ENCODE measurements at places on chromosomes 7 and 10. TPM values are rescaled to one million over a fixed set of nuclear protein-coding genes. Genes with fewer than 3 reads are reported as not detected.

ABCB4 gene
- total RNA-seq = 0.33 TPM

GRCh38 chr7:98178762-98179490 lies 32.3 kb upstream of the BHLHA15 start:
- H3K4me1 ChIP-seq = no peaks in the 10 kb centered on the region
- H3K4me3 ChIP-seq = no peak overlapping the region
- no peaks in the 10 kb centered on the region for H3K36me3 ChIP-seq
- DNase-seq = no peak
- H3K27me3 ChIP-seq = no peaks in the 10 kb centered on the region

HTR7 gene
- 1.8 TPM for total RNA-seq

AVPI1 gene
- 42.4 TPM for total RNA-seq

GRCh38 chr7:64914557-64914956 lies 11.5 kb downstream of the ZNF273 start:
- DNase-seq = no peak
- no peaks in the 10 kb centered on the region for H3K27me3 ChIP-seq
- H3K27ac ChIP-seq = no peak overlapping the region
- no peaks in the 10 kb centered on the region for H3K4me1 ChIP-seq
- no peak overlapping the region for H3K4me3 ChIP-seq

CLIP2 gene
- total RNA-seq = 20.3 TPM

TMEM120A gene
- 42.9 TPM for total RNA-seq

DNA sequence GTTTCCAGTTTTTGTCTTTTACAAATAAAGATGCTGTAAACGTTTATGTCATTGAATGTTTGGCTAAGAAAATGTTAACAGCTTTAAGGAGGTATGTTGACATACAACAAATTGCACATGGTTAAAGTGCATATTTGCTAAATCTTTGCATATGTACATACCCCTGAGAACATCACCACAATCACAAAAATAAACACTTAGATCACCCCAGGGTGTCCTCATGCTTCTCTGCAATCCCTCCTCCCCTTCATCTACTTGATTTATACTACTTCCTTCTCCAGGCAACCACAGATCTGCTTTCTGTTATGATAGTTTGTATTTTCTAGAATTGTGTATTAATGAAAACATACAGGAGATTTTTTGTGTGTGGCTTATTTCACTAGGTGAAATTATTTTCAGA lies 209.5 kb downstream of the GLRX3 start:
- no peaks in the 10 kb centered on the region for H3K4me1 ChIP-seq
- no peaks in the 10 kb centered on the region for H3K27me3 ChIP-seq
- H3K36me3 ChIP-seq = no peaks in the 10 kb centered on the region
- H3K27ac ChIP-seq = no peak overlapping the region

DNA sequence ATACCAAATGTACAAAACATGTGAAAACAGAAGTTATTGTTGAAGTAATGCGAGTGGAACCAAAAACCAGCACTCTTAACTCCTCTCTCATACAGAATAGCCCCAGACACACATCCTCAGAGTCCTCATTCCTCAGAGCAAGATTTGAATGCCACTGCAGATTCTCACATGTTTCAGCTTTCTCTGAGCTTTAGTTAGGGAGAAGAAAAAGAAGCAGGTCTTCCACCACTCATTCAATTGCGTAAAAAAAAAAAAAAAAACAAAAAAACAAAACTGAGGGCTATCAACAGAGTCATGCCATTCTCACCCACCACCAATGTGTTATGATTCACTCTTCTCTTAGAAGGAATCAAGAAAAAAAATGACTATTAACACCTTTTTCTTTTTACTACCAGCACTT lies 287.7 kb downstream of the IPMK start:
- no peaks in the 10 kb centered on the region for H3K36me3 ChIP-seq
- no peak for DNase-seq
- H3K27ac ChIP-seq = no peak overlapping the region
- no peak overlapping the region for H3K4me3 ChIP-seq
- H3K27me3 ChIP-seq = no peaks in the 10 kb centered on the region
- no peaks in the 10 kb centered on the region for H3K4me1 ChIP-seq

GRCh38 chr7:51325261-51325676 lies 8.7 kb upstream of the COBL start:
- peak overlapping the region; percentile 7 for H3K27ac ChIP-seq
- no peaks in the 10 kb centered on the region for H3K36me3 ChIP-seq
- no peak overlapping the region for H3K4me3 ChIP-seq
- no peaks in the 10 kb centered on the region for H3K27me3 ChIP-seq

DNA sequence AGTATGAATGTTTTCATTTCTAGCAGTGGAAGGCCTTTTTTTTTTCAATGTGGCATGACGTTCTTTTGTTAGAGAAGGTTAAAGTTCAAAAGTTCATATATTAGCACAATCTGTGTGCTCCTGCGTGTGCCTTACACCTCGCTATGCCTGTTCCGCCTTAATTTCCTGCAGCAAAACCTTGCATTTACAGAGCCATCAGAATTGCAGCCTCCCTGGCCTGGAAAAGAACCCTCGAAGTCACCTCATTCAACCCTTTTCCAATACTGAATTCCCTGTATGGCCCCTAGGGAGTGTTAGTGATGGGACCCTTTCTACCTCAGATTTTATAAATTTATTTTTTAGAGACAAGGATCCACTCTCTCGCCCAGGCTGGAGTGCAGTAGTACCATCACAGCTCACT lies 103.5 kb upstream of the ZNF438 start:
- DNase-seq = no peak
- no peaks in the 10 kb centered on the region for H3K27me3 ChIP-seq
- H3K4me3 ChIP-seq = no peak overlapping the region
- H3K36me3 ChIP-seq = no peaks in the 10 kb centered on the region
- H3K27ac ChIP-seq = no peak overlapping the region
- no peaks in the 10 kb centered on the region for H3K4me1 ChIP-seq

CYP3A4 gene
- 0.64 TPM for total RNA-seq

DNA sequence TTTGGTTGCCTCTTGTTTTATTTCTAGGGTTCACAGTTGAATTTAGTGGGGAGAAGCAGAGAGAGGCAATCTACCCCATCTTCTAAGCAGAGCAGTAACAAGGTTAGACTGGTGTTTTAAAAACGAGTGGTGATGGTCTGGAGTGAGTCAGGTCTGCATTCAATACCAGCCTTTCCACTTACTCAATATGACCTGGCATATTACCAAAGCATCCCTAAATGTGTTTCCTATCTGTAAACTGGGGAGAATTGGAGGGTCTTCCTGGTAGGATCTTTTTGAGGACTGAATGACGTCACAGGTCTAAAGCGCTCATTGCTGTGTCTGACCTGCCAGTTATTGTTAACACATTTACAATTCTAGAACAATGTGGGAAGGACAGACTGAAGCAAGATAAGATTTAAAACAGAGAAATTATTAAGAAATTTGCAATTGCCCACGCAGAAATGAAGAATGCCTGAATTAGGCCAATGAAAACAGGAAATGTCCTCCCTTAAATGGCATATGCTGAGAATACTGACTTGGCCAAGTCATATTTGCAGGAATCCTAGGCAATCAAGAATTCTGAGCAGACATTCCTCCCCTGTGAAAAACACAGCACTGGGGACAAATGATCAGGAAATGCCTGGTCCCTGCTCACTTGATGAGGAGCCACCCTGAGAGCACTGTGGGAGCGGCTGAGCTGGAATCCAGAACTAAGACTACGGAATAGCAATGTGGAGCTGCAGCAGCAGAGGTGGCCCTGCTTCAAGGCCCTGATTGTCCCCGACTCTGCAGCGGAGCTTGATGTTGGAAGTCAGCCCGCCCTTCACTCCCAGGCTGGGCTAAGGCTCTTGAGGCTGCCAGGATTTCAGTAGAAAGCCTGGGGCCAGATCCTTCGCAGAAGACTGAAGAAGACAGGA lies 184.5 kb upstream of the CXCL12 start:
- H3K4me1 ChIP-seq = no peaks in the 10 kb centered on the region
- no peak for DNase-seq
- no peaks in the 10 kb centered on the region for H3K27me3 ChIP-seq
- H3K36me3 ChIP-seq = no peaks in the 10 kb centered on the region

Data from breast epithelium (tissue), 4 donors.